ENCODE measurements at places on chromosomes 4 and X.

GRCh38 chrX:35444671-35445355, 353.3 kb upstream of the MAGEB16 start:
- no peak for DNase-seq

DNA sequence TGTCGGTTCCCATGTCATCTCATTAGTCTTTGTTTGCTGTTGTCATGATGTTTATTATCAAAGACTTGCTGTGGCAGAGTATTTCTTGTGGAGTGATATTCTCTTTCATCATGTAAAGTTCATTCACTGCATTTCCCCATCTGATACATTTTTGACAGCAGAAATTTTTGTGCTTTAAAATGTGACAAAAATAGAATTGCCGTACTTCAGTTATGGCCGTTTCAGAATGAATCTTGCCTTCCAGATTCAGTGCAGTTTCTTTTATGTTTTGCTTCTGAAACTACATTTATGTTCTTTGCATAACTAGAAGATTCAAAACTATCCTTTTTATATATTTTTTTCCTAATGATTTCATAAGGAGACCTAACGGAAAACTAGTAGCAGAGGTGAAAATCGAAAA, 10.0 kb downstream of the CSTF2 start:
- no peak for DNase-seq

GRCh38 chr4:186946682-186947294, 223.1 kb upstream of the FAT1 start:
- DNase-seq, result no peak

DNA sequence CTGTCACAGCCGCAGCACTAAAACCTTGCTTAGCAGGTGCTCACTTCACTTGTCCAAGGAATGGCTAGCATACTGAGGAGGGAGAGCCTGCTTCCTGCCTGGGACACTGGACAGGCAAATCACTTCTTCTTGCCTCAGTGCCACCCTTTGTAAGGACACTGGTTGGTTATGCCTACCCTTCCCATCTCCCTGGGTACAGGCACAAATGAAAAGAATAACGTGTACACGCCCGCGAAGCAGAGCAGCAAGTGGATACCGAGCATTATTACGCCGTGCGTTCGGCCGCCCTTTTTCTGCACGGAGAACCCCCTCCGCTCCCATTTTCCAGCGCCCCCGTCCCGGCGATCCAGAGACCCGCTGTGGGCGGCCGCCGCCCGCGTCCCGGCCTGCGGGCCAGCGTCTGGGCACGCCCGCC, 338 bp upstream of the KLHL2 start:
- DNase-seq, result no peak

DNA sequence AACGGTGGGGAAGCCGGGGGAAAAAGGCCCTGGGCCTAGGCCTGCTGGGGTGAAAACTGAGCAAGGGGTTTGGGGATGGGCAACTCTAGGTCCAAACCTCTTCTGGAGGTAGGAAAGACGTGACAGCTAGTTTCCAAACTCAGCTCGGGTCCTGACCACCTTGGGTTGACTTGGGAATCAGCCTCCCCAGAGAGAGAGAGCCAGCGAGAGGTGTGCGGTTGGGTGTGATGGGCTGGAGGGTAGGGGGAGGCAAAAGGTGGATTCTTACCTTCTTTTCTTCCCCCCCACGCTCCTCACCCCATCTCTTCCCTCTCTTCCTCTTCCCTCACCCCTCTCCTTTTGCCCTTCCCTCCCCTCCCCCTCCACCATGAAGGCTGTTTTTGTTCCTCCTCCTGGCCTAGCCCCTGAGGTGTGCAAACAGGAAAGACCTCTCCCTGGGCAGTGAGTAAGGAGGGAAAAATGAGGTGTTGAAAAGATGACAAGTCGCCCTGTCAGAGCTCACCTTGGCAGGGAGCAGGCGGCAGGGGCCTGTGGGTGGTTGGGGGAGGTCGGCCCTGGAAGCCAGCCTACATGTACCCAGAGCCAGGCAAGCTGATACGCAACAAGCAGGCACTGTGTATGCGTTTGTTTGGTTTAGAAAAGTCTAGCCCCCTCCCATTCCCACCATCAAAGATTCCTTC, 14.8 kb downstream of the PJA1 start:
- no peak for DNase-seq

DNA sequence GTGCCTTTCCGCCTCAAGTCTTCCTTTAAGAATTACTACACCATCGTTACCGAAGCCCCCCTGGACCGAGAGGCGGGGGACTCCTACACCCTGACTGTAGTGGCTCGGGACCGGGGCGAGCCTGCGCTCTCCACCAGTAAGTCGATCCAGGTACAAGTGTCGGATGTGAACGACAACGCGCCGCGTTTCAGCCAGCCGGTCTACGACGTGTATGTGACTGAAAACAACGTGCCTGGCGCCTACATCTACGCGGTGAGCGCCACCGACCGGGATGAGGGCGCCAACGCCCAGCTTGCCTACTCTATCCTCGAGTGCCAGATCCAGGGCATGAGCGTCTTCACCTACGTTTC, 2.2 kb downstream of the PCDH10 start:
- DNase-seq, result no peak

DNA sequence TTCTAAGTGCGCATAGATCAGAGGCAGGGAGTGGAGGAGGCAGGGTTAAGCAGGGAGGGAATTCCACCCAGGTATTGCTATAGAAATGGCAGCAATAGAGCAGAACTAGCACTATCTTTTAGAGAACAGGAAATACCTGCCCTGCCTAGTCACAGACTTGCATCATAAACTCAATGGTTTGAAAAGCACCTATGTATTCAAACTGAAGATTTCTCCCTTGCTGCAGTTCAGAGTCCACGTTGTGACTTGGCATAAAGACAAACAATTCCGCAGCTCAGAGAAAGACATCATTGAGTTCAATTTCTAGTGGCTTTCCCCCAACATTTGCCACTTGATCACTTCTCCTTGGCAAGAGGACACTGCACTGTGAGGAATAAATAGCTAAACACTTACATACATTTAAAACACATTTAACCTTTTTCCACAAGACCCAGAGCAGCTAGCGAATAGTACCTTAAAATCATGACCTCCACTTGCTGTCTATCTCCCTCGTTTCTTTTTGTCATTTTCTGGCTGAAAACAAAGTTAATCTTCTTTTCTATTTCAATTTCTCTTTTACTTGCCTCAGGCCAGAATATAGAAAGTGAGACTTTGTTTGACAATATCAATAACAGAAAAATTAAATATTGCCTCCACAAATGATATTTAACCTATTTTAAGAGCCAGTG, 42.4 kb downstream of the SLC7A11 start:
- DNase-seq, result no peak

DNA sequence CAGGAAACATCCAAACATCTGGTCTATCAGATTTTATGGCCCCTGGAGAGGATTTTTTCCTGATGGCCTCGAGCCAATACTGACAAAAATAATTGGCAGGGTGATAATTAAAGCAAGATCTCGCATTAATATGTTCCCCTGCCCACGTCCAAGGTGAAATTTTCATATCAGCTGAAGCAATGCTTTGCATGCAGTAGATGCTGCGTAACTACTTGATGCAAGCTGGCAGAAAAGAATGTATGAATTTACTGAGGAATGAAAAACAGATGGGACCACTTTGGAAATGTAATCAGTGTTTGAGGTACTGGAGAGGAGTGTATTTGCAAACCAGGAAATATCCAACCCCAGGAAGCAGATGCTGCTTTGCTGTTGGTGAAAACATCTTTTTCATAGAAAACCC, 36.8 kb upstream of the REST start:
- DNase-seq, result no peak

GRCh38 chr4:131061734-131062133, 1965.8 kb downstream of the C4orf33 start:
- no peak for DNase-seq

GRCh38 chr4:70902577-70903290, 565 bp downstream of the MOB1B start:
- DNase-seq, result no peak

GRCh38 chr4:120215350-120215749, 148.7 kb upstream of the MAD2L1 start:
- DNase-seq, result no peak

- no peak for DNase-seq
Measured at GRCh38 chr4:123599061-123599919, 202.7 kb downstream of the SPRY1 start.

DNA sequence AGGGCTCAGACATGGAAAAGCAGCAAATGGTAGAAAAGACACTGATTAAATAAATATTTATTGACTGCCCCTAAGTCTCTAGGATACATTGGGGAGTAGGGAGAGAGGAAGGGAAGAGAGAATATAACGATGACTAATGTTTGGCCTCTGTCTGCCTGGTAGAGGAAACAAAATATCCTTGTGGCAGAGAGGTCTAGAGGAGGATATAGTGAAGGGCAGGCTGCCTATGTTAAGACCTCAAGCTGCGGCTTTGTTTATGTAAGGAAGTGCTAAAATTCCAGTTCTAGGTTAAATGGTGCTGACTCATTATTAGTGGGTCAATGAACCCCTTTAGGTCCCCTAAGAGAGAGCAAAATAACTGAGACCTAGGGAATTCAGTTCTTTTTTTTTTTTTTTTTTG, 427.3 kb upstream of the FTHL17 start:
- no peak for DNase-seq

DNA sequence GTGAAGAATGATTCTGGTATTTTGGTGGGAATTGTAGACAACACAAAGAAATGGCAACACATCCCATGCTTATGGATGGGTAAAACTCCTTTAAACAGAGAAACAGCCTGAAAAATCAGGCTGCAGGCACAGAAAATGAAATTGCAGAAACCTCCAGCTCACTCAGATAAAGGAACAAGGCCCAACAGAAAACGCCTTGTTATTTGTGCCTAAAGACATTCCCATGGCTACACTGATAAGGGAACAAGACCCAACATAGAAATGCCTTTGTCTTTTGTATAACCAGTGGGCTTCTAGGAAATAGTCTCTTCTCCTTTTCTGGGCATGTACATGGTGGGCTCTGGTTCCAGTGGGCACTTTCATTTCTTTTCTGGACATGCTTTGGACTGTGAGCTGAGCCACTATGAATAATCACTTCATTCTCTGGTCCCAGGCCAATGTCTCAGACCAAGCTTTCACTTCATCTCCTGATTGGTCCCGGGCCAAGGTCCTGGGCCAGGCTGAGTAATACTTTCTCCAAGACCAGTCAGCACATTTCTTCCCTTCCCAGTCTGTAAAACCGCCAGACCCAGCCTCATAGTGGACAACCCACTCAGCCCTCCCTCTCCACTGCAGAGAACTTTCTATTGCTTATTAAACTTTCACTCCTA, 160.5 kb downstream of the TBX22 start:
- no peak for DNase-seq

DNA sequence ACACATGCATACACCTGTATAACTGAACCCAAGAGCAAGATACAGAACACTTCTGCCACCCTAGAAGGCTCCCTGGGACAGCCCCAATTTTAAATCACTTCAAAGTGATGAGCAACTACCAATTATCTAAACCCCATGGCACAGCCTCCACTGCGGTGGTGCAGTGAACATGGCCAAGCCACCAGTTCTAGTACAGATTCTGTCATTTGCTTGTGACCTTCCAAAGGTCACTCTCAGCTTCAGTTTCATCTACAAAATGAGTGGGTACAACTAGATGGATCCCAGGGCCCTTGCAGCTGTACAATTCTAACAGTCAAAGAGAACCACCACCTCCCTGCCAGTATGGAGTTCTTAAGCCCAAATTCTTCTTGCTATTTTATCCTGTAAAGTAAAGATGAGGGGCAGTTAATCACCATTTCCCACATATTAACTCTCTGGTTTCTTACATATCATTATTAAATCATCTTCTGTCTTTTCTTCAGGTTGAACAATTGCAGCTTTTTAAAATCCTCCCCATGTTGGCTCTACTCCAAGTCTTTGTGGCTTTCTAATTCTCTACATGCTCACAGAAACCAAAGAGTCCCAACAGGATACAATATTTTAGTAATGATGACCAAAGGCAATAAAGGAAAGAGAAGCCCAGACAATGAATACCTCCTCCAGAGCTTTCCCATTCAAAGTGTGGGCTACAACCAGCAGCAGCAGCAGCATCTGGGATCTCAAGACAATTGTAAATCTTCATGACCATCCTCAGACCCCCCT, 39.0 kb upstream of the GPM6B start:
- no peak for DNase-seq

DNA sequence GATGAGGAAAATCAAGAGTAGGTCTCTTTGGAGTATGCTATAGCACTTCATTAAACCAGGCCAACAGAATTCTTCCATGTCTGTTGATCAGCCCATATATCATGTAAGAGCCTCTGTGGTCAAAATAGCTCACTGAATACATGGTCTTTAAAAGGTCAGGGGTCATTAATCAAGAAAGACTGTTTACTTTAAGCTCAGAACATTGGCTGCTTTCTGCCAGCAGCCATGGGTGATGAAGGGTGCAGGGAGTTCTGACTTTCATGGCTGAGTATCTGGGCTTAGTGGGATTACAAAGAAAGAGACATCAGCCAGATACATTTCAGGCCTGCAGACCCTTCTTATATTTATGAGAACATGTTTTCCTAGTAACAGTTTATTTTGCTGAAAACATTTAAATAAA, 7.1 kb upstream of the C4orf54 start:
- no peak for DNase-seq

- no peak for DNase-seq
Measured at GRCh38 chrX:39750256-39750790, 347.4 kb downstream of the BCOR start.

GRCh38 chr4:52788806-52789205, 37.6 kb upstream of the ERVMER34-1 start:
- DNase-seq, result no peak

DNA sequence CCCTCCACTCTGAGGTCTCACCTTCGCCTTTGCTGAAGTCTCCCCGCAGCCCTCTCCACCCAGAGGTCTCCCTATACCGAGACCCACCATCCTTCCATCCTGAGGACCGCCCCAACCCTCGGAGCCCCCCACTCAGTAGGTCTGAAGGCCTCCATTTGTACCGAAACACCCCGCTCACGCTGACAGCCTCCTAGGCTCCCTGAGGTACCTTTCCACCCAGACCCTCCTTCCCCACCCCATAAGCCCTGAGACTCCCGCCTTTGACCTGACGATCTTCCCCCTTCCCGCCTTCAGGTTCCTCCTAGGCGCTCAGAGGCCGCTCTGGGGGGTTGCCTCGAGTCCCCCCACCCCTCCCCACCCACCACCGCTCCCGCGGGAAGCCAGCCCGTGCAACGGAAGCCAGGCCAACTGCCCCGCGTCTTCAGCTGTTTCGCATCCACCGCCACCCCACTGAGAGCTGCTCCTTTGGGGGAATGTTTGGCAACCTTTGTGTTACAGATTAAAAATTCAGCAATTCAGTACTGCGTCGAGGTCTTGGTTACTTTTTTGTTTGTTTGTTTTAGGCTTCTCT, 5.0 kb downstream of the SOD3 start:
- no peak for DNase-seq

- no peak for DNase-seq
Measured at GRCh38 chr4:41734371-41734770, 14.2 kb downstream of the PHOX2B start.

DNA sequence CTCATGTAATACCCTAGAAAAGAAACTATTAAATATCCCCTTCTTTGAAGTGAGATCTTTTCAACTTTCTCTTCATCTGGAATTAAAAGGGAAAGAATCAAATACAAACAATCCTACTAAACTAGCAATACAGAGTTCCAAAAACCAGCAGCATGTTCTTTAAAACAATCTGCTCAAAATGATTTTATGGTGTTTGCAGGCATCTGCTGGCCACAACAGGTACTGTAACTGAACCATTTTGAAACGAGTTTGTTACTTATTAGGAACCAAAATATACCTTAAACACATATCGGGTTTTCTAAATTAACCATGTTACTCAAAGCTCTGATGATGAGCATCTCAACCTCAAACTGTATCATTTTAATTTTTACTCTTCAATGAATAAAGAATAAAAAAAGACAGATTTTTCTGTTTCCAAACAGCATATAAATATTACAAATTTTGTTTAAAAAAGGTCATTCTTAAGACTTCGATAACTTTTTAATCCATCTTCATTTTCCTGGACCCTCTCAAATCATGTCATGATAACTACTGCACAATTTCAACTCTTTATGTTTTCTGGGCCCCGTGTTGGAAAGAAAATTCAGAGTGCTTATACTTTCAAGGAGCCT, 56.5 kb downstream of the ARAP2 start:
- DNase-seq, result no peak
